Naive B cell (primary cell): ENCODE measurements at places on chromosomes 5 and 9.

DNA sequence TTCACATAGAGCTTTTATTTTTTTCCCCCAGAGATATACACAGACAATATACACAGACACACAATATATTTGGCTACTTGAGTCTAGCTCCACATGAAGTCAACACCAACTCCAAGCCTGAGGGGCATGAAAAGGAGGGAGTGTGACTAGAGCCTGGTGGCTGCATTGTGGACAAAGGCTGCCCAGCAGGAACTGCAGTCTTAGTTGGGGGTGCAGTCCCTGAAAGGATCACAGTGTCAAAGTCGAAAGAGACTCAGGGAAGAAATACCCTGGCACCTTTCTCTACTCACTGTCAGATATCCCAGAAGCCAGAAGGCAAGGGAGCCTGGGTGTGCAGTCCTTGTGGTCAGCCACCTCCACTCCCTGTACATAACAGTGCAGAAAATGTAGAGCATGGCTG lies 231.6 kb upstream of the RPS23 start:
- DNase-seq = no peak

- no peak for DNase-seq
These were observed 240.7 kb downstream of the COX7C start for GRCh38 chr5:86858442-86858841.

DNA sequence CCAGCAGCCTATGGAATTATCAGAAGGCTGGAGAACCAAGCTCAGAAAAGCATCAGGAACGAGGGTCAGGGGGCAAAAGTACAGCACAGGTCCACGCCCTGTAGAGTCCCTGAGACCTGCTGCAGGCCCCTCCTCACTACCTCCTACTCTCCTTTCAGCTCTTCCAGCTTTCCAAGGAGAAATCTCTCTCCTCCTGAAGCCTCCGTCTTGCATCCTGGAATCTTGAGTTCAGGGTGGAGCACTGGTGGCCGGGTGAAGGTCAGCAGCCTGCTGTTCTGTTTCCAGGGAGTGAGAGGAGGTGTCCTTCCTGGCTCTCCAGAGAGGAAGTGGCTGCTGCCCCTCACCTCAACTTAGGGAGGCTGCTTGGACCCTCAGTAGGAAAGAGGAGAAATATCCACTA lies 342.3 kb downstream of the ZSWIM6 start:
- DNase-seq = no peak

DNA sequence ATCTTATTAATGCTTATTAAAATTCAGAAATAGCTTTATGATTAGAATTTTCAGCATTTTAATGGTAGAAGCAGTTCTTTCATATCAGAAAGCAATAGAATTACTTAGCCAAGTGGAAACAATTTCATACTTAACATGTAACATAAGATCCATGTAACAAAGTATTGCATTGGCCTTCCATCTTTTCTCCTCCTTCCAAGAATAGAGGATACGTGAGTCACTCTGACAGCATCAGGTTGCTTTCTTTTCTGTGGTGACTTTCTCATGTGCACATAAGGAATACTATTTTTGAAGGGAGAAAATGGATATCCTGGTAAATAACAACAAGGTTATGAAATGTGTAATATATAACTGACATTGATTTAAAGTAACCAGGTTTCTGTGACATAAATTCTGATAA lies 272.2 kb downstream of the ANXA1 start:
- no peak for DNase-seq

DNA sequence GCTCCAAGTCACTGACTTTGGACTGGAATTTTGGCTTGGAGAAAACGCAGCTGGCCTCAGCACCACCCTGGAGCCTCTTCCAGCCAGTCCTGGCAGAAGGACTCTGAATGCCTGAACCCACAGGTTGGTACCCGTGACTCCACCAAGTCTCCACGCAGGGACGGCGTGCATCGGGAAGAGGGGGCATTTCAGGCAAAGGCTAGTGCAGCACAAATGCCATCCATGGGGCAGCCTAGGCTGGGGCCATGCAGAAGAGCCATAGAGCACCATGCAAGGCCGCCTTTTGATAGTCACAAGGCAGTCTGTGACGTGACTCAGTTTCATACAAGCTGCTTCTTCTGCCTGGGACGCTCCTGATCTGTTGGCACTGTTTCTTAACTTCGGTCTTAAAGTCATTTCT lies 28.0 kb downstream of the GDNF start:
- no peak for DNase-seq

DNA sequence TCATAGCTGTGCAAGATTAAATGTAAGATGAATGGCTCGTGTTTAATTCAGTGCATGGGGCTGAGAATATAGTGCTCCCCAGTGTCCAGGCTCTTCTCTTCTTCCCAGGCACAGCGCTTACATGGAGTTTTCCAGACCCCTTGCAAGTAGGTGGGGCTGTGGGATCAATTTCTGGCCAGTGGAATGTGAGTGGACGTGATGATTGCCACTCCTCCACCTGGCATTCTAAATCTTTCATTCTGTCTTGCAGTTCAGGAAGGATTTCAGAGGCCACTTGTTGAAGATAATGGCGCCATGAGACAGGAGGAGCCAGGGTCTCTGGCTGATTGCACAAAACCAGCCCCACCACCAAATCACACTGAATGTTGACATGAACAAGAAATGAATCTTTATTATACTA lies 7.2 kb upstream of the PIP5K1B start:
- DNase-seq = no peak

DNA sequence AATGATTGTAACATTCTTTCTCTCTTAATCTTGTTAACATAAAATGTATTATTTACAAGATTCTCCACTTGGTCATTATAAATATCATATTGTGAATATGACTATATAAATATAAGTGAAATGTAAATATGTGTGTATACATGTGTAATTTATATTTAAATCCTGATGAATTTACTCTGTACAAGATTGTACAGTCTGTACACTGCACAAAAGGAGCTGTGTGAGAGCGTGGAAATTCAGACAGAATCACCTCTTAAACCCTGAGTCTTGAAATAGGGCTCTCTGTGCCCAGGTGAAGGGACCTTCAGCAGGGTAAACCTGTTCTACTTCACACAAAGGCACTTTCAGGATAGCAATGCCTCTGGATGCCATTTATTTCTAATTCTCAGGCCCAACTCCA lies 456.0 kb downstream of the SEMA5A start:
- no peak for DNase-seq

DNA sequence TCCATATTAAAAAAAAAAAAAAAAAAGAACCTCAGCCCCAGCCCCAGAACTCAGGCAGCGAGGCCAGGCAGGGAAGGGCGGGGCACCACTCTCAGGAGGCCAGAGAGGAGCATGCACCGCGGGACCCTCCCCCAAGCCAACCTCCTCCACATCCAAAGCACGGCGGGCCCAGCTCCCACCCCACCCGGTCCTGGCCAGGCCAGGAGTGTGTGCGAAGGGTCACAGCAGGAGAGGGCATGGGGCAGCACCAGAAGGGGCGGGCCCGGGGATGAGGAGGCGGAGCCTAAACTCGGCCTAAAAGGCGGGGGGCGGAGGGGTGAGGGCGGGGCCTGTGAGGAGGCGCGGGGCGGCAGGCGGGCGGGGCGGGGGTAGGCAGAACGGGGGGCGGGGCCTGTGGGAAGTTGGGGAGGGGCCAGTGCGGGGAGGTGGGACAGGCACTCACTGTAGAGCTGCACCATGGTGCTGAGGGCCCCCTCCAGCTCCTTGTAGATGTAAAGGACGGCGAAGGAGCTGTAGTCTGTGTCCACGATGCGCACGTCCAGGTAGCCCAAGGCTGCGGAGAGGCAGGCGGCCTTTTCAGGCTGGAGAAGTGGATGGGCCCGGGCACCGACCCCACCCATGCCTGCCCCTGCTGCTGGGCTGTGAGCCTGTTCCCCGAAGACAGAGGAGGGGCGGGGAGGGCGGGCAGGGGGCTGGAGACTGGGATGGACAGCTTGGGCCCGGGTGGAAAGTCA lies 1.2 kb downstream of the LCN15 start:
- no peak for DNase-seq

DNA sequence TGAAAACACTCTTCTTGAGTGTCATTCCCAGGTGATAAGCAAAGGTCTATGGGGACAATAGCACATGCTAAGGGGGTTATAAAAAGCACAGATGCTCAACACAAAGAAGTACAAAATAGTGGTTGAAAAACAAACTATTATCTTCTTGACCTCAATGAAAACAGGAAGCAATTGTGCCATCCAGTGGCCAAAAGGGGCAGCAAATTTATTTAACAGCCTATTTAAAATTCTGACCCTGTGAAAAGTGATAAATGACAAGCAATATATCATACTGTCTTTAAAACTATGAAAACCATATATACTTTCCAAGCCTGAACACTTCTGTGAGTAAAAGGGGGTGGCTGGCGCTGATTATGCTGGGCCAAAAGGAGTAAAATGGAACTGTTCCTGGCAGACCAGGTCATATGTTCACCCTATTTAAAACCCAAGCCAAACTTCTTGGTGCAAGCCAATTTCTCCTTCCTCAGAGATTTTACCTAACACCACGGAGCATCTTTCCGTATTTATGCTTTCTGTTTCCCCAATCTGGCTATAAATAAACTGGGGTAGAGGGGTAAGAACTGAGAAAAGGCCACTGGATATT lies 29.7 kb downstream of the TEX10 start:
- DNase-seq = peak; percentile 21

DNA sequence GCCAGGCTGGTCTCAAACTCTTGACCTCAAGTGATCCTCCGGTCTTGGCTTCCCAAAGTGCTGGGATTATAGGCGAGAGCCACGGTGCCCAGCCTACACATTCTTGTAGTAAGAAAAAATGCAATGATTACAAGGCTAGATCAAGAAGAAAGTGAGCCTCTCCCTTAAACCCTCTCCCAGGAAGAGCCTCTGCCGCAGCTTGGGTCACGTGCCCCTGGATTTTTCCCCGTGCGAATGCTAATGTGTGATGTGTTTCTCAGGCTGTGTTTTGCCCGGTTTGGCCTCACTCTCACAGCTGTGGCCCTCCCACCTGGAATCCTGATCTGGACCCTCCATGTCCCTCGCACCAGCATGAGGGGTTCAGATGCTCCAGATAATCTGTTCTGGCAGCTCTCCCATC lies 6.9 kb downstream of the PLPP7 start:
- DNase-seq = no peak

- no peak for DNase-seq
These were observed 142.8 kb upstream of the RGMB start for GRCh38 chr5:98630621-98631020.

DNA sequence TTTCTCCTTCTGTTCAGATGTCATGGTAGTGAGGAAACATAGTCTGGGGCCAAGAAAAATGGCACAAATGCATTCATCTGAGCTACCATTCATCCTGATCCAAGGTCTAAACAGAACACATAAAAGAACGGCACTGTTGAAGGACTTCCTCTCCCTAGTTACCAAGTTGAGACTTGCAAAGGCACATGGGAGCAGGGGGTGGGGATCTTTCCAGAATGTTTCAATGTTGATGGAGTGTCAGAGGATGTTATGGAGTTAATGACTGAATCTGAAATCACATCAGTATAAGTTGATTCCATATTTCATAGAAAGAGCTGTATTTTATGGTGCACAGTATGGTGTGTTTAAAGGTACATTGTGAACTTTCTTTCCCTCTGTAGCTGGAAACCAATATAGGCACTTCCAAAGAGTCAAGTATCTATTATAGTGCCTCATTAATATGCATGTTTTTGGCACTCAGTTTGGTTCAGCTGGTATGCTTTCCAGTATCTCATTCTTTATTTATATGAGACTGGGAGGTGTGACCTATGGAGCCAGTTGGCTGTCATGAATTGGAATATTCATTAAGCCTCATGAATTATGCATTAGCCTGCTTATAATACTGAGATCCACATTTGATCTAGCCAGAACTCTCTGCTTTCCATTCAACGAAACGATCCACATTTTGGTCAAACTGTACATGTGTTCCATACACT lies 603.0 kb downstream of the NR2F1-AS1 start:
- no peak for DNase-seq

- DNase-seq = no peak
These were observed 126.5 kb downstream of the RXRA start for GRCh38 chr9:134452728-134453127.

DNA sequence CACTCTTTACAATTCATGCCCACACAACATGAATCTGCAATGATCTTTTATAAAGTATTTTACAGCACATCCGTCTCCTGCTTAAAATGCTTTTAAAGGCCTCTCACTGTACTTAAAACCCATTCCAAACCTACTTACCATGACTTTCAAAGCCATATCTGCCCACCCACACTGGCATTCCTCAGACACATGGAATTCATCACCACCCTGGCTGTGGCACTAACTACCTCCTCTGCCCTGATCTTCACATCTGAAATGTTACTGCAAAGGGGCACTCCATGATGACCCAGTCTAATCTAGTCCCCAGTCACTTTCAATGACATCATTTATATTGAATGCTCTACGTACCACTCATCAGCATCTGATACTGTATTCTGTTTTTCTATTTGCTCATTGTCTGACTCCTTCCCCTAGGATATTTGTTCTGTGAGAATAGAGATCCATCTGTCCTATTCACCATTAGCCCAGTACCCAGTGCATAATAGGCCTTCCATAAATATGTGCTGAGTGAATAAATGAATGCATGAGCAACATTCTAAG lies 193.2 kb upstream of the KIF2A start:
- DNase-seq = no peak

- no peak for DNase-seq
These were observed 39.0 kb upstream of the PPP1R26 start for GRCh38 chr9:135440620-135441019.

DNA sequence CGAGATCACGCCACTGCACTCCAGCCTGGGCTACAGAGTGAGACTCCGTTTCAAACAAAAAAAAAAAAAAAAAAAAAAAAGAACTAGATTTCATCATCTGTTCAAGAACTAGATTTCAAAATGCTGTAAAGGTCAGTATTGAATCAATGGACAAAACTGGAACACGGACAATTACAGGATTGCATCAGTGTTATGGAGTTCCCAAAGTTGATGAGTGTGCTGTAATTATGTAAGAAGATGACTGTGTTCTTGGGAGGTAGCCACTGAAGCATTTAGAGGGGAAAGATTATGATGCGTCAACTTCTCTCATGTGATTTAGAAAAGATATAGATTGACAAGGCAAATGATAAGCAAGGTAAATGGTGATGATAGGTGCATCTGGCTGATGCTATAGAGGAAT lies 6.5 kb downstream of the FAM240B start:
- no peak for DNase-seq
